ENCODE measurements at places on chromosomes 3 and 15.
A peak's percentile ranks its signal among the peaks of the same experiment; 100 is the strongest.

- no peak for DNase-seq
These were observed 660 bp upstream of the ADAMTSL3 start for GRCh38 chr15:83653288-83653638.

DNA sequence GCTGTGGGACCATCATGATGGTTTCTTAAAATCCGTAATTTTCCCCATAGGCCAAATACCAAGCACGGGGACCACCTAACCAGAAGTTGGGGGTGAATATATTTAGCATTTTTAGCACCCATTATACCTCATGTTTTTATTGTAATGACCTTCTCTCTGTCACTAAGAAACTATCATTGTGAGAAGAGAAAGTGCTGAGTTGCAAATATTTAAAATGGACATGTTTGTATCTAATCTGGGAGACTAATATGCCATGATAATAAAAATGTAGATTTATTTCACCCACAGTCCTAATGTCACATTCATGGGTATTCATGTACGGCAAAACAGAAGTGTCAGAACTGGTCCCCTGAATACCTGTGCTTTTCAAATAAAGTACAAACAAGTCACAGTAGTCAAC, 398.9 kb upstream of the NR2F2 start:
- no peak for DNase-seq

- DNase-seq = no peak
These were observed 35.6 kb downstream of the APBA2 start for GRCh38 chr15:28921336-28921735.

DNA sequence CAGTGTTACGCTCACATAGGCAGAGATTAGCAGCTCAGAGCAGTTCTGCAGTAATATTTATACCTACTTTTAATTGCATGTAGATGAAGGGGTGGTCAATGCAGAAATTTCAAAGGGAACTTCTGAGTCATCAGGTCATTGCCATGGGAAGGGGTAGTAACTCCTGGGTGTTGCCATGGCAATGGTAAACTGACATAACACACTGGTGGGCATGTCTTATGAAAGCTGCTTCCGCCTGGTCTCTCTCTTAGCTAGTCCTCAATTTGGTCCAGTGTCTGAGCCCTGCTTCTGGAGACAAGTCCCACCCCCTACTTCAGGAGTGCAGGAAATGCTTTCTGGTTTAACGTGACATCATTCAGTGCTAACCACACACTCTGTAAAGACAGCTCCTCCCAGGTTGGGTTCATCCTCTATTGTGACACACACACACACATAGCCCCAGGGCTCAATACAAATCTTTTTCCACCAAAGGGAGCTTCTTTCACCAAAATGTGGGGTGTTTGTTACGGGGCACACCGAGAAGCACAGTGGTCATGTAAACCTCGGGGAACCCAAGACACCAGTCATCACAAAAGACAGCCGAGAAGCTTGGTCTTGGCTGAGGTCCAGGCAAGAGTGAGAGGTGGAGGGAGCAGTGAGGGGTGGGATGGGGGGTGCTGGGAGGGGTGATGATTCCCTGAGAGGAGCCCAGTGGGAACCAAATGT, 74.5 kb downstream of the TLE3 start:
- DNase-seq = no peak

- DNase-seq = no peak
These were observed 70.4 kb downstream of the LSAMP start for GRCh38 chr3:116374901-116375300.

DNA sequence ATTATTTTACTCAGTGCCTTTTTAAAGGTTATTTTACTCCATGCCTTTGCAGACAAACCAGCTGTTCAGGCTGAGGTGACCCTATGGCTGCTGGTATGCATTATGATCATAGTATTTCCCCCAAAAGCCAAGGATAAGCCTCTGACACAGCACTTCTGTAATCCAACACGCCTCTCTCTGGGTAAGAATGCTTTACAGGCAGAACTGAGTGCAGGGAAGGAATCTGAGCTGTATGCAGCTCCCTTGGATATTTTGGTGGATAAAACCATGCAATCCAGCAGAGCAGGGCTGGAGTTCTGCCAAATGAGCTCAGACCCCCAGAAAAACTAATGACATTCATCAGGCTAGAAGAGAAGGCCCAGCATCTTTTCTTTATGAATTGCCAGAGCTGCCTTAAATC, 11.7 kb upstream of the MAP1A start:
- no peak for DNase-seq

- no peak for DNase-seq
These were observed 65.5 kb downstream of the FSIP1 start for GRCh38 chr15:39717134-39717533.

DNA sequence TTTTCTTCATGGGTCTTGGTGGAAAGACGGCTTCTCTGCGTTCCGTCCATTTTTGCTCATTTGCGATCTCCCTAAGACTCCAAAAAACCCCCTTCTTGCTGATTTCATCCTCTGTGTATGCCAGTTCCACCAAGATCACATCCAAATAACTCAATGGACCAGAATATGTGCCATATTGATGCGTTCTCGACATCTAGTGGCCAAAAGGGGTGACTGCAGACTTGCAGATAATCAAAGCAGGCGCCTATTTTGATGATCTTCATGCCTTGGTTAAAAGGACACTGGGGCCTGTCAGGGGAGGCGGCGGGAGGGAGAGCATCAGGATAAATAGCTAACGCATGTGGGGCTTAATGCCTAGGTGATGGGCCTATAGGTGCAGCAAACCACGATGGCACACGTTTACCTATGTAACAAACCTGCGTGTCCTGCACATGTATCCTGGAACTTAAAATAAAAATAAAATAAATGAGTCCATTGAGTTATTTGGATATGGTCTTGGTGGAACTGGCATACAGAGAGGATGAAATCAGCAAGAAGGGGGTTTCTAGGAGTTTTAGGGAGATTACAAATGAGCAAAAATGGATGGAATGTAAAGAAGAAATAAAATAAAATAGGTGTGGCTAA, 104.2 kb upstream of the RAD18 start:
- no peak for DNase-seq

GRCh38 chr3:126938520-126939337, 44.2 kb upstream of the PLXNA1 start:
- no peak for DNase-seq

GRCh38 chr15:89119489-89120478, 31.5 kb downstream of the ABHD2 start:
- DNase-seq = no peak

GRCh38 chr3:188568736-188569135, 414.8 kb downstream of the LPP start:
- DNase-seq = no peak

DNA sequence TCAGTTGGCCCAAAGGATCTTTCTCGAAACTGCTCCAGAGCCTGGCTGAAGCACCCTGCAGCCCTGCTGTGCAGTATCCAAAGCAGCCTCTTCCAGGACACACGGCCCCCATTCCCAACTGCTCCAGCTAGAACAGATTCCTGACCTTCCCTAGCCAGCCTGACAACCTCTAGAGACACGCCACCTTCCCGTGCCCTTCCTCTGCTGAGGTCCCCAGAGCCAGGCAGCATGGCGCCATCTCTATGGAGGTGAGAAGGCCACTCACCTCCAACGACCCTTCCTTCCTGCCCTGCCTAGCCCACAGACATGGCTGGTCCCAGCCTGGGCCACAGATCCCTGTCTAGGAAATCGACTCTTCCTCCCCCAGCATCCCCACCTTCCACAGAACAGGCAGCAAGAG, 3.1 kb downstream of the KIF7 start:
- no peak for DNase-seq

- DNase-seq = no peak
These were observed 39.2 kb downstream of the RAB27A start for GRCh38 chr15:55250392-55250791.

- DNase-seq = no peak
These were observed 85.3 kb upstream of the SLC6A6 start for GRCh38 chr3:14317057-14317553.

GRCh38 chr3:152243721-152244516, 24.8 kb upstream of the MBNL1 start:
- peak; percentile 17 for DNase-seq

GRCh38 chr3:39103791-39104552, 3.5 kb downstream of the GORASP1 start:
- DNase-seq = no peak

DNA sequence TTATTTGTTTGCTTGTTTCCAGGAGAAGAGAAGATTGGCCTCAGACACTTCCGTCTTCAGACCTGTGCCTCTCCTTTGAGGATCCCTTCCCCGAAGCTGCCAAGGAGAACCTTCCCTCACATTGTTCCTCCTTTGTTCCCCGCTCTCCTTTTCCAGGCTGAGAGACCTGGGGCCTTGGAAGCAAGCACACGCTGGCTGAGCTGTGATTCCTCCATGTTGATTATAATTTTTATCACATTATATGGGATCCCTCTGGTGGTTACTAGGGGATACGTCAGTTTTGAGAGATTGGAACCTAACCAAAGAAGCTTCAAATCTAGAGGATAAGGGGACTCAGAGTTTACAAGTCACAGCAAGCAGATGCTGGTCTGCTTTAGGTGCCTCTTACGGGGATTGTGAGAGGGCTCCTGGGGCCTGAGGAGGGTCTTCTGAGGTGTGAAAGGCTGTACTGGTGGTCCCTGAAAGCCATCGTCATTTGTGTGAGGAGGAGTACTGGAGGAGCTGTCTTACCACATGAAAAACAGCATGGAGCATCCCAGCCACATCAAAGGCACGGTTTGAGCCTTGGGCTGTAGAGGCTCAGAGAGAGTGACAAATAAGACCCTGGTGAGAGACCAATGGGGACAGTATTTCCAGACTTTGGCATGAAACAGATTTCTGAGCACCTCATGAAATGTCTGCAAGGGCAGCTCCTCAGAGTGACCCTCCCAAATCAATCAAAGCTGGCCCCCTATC, 760.1 kb upstream of the CFAP20DC start:
- no peak for DNase-seq

- no peak for DNase-seq
These were observed 212.8 kb upstream of the EIF1B start for GRCh38 chr3:40096661-40097111.

DNA sequence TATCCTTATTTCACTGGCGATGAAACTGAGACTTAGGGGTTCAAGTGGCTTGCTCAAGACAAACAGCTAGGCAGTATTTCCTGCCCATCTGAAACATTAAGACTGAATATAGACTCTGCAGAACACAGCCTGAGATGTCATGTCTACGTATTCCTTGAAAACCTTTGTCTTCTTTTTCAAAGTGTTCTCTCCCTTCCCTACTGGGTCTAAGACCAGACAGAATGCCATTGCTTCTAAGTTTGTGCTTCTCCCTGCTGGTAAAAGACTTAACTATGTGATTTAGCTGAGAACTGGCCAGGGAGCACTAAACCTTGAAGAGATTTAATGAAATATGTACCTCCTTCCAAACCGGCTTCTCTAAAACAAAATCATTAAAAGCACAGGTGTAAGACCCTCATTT, 9.9 kb downstream of the BCL6 start:
- no peak for DNase-seq

DNA sequence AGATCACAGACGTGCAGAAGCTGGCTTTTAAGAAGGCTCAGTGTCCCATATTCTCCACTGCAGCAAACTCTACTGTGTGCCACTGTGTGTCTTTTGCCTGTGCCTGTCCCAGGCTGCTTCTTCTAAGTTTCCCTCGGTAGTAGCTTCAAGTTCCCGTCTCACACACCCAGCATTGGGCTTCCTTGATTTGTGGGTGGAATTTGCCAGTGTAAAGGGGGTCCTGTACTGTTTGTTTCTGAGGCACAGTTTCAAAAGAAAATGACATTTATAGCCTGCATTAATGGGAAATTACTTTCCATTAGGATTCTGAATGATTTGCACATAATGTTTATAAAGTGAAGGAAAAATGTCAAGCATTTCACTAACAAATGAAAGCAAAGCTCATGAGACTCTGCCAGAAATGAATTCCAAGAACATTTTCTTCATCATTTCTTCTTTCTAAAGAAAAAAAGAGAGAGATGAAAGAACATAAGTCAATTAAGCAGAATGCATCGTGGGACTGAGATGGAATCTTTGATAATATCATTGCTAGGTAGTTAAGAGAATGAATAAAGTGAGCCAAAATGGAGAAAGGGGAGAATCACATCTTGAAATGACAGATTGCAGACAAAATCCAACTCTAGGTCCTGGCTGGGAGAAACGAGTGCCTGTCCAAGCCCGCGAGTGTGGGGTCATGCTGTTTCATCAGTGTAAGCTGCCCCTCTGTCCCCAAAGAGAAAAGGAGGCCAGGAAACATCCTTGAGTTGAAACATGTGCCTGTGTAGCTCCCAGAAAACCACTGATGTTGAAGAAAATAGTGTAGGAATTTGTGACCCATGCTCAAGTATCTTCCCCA, 48.6 kb upstream of the ADAMTSL3 start:
- no peak for DNase-seq
